ENCODE measurements at places on chromosomes 5 and 9.

DNA sequence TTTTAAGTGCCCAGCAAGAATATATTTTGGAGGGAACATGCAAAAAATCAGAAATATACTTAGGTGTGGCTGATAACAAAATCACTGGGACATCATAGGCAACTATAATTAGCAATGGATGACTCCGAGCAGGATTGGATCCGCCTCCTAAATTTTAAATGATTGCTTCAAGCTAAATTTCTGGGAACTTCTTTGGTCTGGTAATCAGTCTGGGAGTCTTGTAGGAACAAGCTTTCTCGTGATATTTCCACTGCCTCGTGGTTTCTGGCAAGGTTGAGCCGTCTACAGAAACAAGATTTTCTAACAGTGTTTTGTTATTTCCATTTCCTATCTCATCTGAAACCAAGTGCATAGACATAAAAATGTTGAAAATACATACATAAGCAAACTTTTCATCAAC is 232.6 kb downstream of the BNC2 start:
- peak; percentile 36 for DNase-seq

GRCh38 chr5:65440456-65440855 is 41.3 kb downstream of the ADAMTS6 start:
- DNase-seq: no peak

GRCh38 chr5:173152547-173152946 is 8.2 kb downstream of the BNIP1 start:
- DNase-seq: no peak

DNA sequence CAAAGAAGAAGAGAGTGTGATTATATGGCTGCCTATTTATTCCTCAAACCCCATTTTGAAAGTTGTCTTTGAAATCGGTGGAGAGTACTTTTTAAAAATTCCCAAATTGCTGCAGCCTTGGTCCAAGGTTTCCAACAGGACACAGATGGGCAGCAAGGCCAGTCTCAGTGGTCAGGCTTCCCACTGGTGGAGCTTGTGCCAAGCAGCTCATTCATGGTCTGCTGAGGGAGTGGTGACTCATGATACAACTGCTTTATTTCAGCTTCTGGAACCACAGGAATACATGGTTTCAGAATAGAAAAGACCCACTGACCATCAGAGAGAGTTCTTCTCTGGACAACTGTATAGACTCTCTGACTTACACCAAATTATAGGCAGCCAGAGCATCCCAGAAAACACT is 673.1 kb upstream of the KLF4 start:
- DNase-seq: peak; percentile 80

GRCh38 chr5:117414926-117415325 is 840.3 kb upstream of the SEMA6A start:
- no peak for DNase-seq

DNA sequence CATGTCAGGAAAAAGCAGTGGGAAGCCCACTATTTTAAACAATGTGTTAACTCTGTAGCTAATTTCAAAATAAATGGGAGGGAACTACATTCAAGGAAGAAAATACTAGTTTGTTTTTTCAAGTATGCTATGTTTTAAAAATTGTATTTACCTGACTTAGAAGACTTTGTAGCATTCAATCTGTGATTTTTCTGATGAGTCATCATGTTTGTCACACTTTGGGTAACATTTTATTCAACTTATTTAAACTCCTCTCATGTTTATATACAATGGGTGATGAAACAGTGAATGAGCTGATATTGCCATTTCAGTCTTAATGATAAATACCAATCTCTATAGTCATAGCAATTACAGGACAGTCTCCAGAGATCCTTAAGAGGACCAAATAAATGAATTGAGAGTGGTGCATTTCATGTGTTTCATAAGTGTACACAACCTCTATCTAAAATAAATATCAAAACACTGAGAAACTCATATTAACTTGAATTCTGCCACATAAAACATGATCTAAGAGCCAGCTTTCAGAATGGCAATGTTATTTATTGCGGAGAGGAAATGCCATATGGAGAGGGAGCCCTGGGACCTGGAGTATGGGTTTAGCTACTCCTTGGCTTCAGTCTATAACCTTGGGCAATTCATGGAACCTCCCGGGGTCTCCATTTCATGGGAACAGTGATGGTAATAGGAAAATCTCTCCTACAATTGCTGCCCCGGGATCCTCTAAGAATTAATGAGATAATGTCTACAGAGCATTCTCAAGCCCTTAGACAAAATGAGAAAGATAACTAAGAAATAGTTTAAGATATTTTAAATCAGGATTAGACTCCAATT is 913.9 kb downstream of the TLE4 start:
- peak; percentile 1 for DNase-seq

GRCh38 chr5:158272409-158272808 is 413.5 kb upstream of the CLINT1 start:
- no peak for DNase-seq

DNA sequence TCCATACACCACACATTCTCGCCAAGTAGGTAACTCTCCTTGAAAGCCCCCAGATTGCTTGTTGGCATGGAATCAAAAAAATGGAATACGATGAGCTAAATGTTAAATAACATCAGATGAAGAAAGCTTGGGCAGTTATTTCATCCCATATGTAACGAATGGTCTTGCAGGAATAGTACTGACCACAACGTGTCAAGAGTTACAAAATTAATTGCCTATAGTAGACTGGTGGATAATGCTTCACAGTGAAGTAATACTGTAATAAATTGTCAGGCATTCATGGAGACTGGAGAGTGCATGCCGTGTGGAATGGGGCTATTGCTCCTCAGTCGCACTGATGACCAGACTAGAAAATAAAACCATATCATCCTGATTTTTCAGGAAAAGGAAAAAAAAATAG is 1628.7 kb downstream of the MAT2B start:
- no peak for DNase-seq

- no peak for DNase-seq
These were observed 161.5 kb upstream of the SLC28A3 start for GRCh38 chr9:84502066-84502465.

- DNase-seq: no peak
These were observed 57.9 kb downstream of the C5orf15 start for GRCh38 chr5:133910571-133910970.

DNA sequence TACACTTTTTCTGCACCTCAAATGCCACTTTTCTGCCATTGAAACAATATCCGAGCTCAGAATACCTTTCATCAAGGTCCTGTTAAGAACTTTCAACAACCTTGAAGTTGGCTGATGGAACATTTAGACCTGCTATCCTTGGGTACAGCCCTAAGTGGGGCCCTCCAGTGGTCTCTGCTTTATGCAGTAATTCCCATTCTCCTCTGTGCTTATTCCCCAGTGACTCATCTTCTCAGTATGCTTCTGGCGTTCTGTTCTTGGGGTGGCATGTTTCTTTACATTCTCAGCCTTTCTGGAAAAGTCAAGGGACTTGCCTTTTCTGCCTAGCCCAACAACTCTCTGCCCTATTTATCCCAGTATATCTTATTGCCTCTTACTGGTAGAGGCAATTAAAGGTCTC is 7.1 kb downstream of the ANP32B start:
- peak; percentile 82 for DNase-seq

- DNase-seq: no peak
These were observed 138.4 kb upstream of the RPS23 start for GRCh38 chr5:82416512-82416911.
